Gastrocnemius medialis (tissue), 4 donors: ENCODE measurements at places on chromosomes 1 and 21.

- no peak overlapping the region for H3K4me3 ChIP-seq
- DNase-seq = no peak
- no peaks in the 10 kb centered on the region for H3K4me1 ChIP-seq
- H3K36me3 ChIP-seq = no peaks in the 10 kb centered on the region
These were observed 12.0 kb upstream of the KCNH1 start for GRCh38 chr1:211145944-211146343.

DNA sequence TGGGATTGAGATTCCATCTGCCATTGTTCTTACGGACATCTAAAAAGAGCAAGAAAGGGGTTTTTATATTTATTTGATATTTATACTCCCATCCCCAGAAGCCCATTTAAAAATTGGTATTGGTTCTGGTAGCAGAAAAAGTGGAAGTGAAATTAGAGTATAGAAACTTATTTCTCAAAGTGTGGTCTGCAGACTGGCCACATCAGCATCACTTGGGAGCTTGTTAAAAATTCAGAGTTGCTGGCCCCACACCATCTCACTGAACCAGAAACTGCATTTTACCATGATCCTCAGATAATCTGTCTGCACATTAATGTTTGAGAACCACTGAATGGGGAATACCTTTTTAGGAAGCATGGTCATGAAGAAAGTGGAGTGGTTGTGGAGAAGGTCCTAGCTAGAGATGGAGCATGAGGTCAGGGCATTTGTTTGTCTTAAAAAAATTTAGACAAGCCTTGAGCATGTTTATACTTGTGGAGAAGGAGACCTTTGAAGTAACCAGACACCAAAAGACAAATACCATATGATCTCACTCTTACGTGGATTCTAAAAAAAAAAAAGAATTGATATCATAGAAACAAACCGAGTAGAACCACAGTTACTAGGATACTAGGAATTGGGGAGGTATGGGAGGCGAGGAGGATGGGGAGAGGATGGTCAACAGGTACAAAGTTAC is 116.3 kb downstream of the ST6GALNAC3 start:
- no peak overlapping the region for H3K27ac ChIP-seq
- H3K36me3 ChIP-seq = no peaks in the 10 kb centered on the region
- no peaks in the 10 kb centered on the region for H3K27me3 ChIP-seq
- no peak overlapping the region for H3K4me3 ChIP-seq
- H3K4me1 ChIP-seq = no peaks in the 10 kb centered on the region

GRCh38 chr1:235058695-235059094 is 69.9 kb downstream of the TOMM20 start:
- H3K4me1 ChIP-seq = peaks cover 25% of the 10 kb centered on the region
- H3K27ac ChIP-seq = no peak overlapping the region
- H3K36me3 ChIP-seq = no peaks in the 10 kb centered on the region
- H3K4me3 ChIP-seq = no peak overlapping the region
- H3K27me3 ChIP-seq = no peaks in the 10 kb centered on the region

DNA sequence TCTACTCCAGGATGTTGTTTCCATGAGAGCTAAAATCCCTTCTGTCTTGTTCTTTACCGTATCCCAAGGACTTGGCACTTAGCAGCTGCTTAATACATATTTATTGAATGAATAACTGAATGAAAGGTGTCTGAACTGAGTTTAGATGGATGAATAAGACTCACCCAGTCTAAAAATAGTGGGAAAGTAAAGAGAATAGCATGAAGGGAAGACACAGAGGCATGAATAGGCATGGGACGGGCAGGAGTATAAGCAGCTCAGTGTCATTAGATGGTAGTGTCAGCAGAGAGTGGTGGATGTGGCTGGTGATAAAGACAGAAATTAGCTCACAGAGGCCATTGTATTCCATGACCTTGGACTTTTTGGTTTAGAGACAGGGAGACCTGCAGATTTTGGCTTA is 9.2 kb downstream of the IL12RB2 start:
- peaks cover 12% of the 10 kb centered on the region for H3K4me1 ChIP-seq
- peak overlapping the region; percentile 50 for H3K27ac ChIP-seq

DNA sequence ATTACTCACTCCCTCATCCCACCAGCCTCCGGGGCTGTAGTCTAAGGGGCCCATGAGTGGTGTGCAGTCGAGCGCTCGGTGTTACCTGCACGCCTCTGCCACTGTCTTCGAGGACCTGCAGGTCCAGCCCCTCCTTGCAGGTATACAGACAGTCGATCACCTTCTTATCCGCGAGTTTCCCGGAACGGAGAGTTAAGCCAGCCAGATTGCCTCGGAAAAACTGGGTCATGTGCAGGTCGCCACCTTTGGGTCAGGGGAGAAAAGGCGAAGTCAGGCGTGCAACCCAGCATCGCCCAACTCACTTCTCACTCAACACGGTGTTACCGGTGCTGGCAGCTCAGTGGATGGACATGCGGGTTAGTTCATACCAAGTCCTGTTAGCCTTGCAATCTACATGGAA is 84.3 kb downstream of the PIK3CD start:
- H3K27me3 ChIP-seq = no peaks in the 10 kb centered on the region
- no peaks in the 10 kb centered on the region for H3K4me1 ChIP-seq
- H3K4me3 ChIP-seq = no peak overlapping the region
- H3K36me3 ChIP-seq = peaks cover 87% of the 10 kb centered on the region

DNA sequence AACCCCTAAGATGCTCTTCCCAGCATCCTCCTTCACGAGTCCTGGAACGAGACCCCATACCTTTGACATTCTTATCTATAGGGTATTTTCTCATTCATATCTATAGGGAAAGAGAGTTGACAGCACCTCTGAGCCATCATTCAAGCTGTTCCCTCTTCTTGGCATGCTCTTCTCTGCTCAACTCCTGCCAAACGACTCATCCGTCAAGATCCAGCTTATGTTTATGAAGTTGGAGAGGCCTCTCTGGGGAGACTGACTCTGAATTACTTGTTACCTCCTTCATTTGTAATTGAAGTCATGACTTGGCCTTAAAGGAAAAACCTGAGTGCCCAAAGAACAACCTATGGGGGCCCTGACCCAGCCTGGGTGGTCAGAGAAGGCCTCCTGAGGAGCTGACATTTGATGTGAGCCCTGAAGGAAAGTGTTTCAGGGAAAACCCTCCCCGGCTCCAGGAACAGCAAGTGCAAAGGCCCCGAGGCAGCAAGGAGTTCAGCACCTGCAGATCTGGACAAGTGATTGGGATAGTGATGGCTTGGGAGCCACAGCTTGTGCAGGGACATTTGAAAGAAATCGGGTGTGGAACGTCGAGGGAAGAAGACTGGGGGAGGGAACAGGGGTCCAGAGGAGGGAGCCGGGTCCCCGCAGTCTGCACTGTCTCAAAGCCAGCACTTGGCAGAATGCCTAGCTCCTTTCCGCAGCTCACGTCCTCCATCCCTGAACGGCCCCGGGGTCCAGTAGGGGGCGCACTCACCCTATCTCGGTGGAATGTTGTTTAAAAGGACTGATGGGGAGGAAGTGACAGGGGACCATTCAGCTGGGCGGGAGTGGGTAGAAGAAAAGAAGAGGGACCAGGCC is 14.0 kb upstream of the CDA start:
- H3K4me1 ChIP-seq = no peaks in the 10 kb centered on the region
- no peak overlapping the region for H3K27ac ChIP-seq
- no peak overlapping the region for H3K4me3 ChIP-seq

DNA sequence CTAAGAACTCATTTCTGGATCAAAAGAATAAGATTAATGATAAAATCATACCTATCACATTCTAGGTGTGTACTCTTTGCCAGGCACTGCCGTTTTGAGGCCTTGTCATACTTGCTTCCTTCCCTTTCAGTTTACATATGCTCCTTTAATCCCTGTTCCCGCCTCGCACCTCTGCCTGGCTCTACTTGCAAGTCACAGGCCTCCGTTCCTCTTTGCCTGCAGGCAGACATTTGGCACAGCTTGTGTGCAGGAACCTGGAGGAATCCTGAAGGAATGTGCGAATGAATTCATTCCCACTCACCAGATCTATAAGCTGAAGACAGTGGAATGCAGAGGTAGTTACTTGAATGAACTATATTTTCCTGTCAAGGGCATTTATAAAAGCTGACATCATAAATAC is 13.8 kb downstream of the WLS start:
- H3K27ac ChIP-seq = no peak overlapping the region
- H3K27me3 ChIP-seq = no peaks in the 10 kb centered on the region
- no peak for DNase-seq
- H3K4me3 ChIP-seq = no peak overlapping the region
- peaks cover 24% of the 10 kb centered on the region for H3K4me1 ChIP-seq
- no peaks in the 10 kb centered on the region for H3K36me3 ChIP-seq

DNA sequence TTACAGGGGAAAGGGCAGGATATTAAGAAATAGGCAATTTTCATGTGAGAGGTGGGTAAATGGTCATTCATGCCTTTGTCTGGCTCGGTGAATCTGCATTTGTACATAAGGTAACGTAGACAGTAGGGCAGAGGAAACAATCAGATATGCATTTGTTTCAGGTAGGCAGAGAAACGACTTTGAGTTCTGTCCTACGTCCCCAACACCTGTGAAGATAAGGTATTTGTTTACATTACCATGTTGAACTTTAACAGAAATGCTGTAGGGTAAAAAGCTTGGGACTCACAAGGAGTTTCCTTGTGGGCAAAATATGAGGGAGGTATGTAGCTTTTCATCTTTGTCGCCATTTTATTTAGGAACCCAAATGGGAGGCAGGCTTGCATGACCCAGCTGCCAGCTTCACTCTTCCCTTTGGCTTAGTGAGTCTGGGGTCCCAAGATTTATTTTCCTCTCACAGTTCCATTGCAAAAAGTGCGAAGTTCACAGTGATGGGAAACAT is 31.4 kb downstream of the B3GALT5 start:
- H3K27ac ChIP-seq = no peak overlapping the region
- no peak overlapping the region for H3K4me3 ChIP-seq
- H3K4me1 ChIP-seq = no peaks in the 10 kb centered on the region
- no peak for DNase-seq

DNA sequence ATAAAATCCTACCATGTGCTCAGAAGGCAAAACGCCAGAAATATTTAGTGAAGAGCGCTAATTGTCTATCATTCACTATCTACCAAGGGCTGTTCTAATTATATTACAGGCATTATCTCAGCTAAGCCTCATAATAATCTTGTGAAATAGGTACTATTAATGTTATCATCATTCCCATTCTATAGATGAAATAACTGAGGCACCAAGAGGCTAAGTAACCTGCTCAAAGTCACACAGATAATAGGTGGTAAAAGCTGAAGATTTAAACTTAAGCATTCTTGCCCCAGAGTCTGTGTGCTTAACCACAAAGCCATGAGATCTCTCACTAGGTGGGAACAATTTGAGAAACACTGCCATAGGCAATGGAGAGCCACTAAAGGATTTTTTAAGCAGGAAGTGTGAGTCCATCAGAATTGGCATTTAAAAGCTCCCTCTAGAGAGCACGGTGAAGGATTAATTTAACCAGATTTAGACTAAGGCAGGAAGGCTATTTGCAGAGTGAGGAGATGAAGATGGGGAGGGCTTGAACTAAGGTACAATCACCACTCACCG is 1.7 kb upstream of the SMAP2 start:
- no peak overlapping the region for H3K4me3 ChIP-seq
- DNase-seq = no peak
- no peaks in the 10 kb centered on the region for H3K36me3 ChIP-seq
- peaks cover 7% of the 10 kb centered on the region for H3K4me1 ChIP-seq

DNA sequence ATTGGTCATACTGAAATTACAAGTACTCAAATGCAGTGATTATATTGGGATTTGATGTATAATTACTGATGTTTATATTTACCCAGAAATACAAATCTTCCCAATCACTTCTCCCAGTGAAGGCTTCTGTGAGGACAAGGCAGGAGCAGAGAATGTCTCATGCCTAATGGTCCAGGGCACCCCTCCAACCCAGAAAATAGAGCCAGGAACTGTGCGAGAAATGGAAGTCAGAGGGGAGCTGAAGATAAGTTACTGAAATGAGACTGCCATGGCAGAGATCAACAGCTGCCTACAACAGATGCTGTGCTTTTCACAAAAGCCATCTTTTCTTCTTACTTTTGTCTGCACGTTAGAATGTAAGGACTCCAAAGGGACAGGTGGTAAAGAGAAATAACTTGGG is 171.2 kb downstream of the TTLL7 start:
- H3K27me3 ChIP-seq = no peaks in the 10 kb centered on the region
- DNase-seq = no peak

DNA sequence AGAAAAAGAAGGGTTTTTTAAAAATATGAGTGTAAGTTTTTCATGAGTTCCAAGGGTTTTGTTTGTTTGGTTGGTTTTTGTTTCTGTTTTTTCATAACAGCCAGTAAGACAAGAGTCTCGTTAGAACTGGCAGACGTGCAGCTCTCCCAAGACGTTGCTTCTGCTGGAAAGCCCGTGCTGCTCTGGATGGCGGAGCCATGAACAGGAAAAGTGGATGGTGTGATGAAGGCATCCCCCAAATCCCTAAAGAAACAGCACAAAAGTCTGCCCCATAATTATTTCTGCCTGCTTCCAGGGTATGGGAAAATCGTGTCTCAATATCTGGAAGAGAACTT is 157.9 kb upstream of the BACE2 start:
- H3K4me1 ChIP-seq = no peaks in the 10 kb centered on the region
- DNase-seq = no peak
- no peak overlapping the region for H3K4me3 ChIP-seq
- peaks cover 3% of the 10 kb centered on the region for H3K27me3 ChIP-seq
- no peak overlapping the region for H3K27ac ChIP-seq

GRCh38 chr1:6083801-6084446 is 38.2 kb downstream of the KCNAB2 start:
- no peaks in the 10 kb centered on the region for H3K36me3 ChIP-seq
- DNase-seq = no peak
- no peak overlapping the region for H3K27ac ChIP-seq
- peaks cover 16% of the 10 kb centered on the region for H3K27me3 ChIP-seq
- no peaks in the 10 kb centered on the region for H3K4me1 ChIP-seq

GRCh38 chr1:19949016-19949415 is 25.6 kb upstream of the PLA2G2E start:
- H3K27me3 ChIP-seq = peaks cover 7% of the 10 kb centered on the region
- no peak for DNase-seq
- H3K36me3 ChIP-seq = no peaks in the 10 kb centered on the region

GRCh38 chr1:198291036-198291435 is 134.2 kb downstream of the NEK7 start:
- no peak overlapping the region for H3K27ac ChIP-seq
- H3K27me3 ChIP-seq = no peaks in the 10 kb centered on the region
- H3K36me3 ChIP-seq = peaks cover 5% of the 10 kb centered on the region
- no peaks in the 10 kb centered on the region for H3K4me1 ChIP-seq

DNA sequence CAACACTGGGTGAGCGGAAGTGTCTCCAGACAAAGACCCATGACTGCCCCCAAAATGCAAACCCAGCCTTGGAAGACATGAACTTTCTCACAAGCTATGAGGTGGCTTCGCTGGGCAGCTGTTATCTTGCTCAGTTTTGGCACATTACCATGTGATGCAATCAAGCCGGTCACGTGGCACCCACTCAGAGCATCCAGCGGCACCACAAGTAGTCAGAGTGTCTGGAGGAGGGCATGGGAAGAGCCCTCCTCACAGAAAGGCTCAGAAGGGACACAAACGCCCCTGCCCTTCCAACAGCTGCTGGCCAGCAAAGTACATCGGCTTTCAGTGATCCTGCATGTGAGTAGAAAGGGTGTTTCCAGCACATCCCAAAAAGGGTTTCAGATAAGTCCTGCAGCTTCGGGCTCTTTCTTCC is 145.5 kb upstream of the IRF2BP2 start:
- H3K27ac ChIP-seq = peak overlapping the region; percentile 40
- H3K36me3 ChIP-seq = no peaks in the 10 kb centered on the region
- peak; percentile 91 for DNase-seq
- H3K4me3 ChIP-seq = no peak overlapping the region
- H3K4me1 ChIP-seq = peaks cover 3% of the 10 kb centered on the region
- no peaks in the 10 kb centered on the region for H3K27me3 ChIP-seq

- H3K27me3 ChIP-seq = no peaks in the 10 kb centered on the region
- H3K27ac ChIP-seq = no peak overlapping the region
- no peak overlapping the region for H3K4me3 ChIP-seq
- H3K4me1 ChIP-seq = no peaks in the 10 kb centered on the region
- H3K36me3 ChIP-seq = no peaks in the 10 kb centered on the region
These were observed 55.5 kb upstream of the GADD45A start for GRCh38 chr1:67629370-67630075.
